ENCODE measurements at places on chromosomes 5 and 9.
A peak's percentile ranks its signal among the peaks of the same experiment; 100 is the strongest.

- no peak for DNase-seq
Observed at GRCh38 chr5:133353741-133354140, 258.6 kb downstream of the FSTL4 start.

- peak; percentile 18 for DNase-seq
Observed at GRCh38 chr9:128203707-128204551, 750 bp downstream of the DNM1 start.

DNA sequence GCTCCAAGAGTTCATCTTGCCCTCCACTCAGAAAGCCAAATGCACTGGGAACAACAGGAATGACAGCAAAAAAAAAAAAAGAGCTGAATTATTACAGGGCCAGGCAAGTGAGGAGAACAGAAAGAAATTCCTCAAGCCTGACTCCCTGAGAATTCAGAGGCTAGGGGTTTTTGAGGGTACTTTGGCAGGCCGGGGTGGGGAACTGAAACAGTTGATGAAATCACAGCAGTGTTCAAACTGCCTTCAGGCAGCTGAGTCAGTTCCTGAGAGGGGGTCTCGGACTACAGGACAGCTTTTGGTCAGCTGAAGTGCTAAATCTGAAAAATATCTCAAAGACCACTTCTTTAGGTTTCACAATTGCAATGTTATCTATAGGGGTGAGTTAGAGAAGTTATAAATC lies 419.4 kb downstream of the SEMA5A start:
- no peak for DNase-seq

DNA sequence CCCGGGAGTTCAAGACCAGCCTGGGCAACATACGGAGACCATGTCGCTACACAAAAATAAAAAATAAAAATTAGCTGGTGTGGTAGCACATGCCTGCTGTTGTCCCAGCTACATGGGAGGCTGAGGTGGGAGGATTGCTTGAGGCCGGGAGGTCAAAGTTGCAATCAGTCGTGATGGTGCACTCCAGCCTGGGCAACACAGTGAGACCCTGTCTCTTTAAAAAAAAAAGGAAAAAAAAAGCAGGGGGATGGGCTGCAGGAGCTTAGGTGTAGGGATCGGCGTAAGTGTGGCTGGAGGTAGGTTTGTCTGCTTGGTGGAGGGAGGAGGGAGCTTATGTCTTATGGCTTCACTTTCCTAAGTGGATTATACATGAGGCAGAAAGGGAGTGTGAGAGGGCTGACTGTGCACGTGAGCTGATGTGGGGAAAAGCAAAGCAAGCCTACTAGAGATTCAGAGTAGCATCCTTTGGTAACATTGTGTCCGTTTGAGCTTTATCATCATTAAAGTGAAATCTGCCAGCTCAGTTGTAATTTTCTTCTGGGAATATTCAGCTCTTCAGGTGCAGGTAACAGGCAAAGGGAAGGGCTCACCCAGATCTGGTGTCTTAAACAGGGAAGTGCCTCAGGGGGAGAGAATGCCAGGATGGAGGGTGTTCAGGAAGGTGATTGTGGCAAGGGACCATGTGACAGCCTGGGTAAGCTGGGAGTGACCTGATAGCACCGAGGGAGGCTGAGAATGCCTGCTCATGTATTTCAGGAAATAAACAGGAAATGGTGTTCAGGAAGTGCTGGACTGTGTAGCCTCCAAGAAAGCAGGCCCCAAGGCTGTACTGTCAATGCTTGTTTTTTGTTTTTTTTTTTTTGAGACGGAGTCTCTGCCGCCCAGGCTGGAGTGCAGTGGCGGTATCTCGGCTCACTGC lies 17.6 kb upstream of the SETX start:
- peak; percentile 13 for DNase-seq

DNA sequence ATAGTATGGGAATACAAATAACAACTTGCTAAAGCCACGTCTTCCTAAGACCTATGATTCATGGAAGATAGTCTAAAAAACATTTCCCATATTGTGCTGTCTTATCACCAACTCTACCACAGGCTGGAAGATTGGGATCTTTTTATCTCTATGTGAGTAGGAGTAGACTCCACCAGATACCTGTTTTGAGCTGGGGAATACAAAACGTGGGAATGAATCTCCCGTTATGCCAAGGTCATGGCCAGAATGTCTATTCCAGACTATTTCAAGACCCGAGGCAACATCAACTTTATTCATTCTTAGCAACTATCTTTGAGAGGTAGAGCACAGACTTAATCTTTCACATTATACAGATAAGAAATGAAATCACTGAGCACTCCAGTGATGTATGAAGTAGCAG lies 2350.9 kb upstream of the WWC1 start:
- DNase-seq, result no peak

DNA sequence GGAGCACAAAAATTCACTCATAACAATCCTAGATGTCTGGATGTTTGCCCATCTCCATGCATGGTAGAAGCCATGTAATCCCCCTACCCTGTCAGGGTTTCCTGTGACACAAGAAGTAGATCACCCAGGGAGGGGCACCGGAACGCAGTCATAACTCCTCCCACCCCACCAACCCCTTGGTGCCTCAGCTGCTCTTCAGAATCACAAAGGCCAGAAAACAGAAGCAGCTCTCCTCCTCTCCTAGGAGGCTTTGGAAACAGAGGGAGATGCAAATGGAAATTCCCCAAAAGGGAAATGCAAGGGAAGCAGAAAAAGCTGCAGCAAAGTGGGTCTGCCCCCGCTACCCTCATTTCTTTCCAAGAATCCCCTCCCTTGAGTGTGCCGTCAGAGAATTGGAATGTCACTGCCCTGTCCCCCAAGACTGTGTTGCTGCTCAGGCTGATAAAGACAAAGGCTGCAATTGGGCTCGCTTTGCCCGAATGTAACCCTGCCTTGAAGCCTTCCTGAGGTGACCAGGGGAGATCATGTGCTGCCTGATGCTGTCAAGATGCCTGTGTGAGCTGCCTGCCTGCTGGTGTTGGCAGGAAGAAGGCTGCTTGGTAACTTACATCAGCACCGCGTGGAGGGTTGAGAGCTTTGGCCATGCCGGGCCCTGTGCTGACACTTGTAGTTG lies 65.5 kb upstream of the ABCA1 start:
- peak; percentile 20 for DNase-seq

- no peak for DNase-seq
Observed at GRCh38 chr5:147578228-147579024, 68.6 kb upstream of the DPYSL3 start.

DNA sequence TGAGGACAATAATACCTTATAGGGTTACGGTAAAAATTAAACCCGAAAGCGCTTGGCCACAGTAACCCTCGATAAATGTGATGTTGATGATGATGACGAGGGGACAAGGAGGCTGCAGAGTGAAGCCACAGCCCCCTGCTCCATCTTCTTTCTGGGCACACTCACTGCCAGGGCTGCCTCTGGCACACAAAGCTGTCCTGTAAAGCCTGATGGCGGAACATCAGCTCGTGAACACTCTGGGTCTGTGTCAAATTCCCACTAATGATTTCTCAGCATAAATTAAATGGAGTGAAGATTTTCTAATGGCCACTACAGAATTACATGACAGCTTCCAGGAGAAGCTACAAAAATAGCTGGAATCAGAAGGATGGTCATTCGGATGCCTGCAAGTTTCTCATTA lies 142.2 kb downstream of the TTLL11 start:
- no peak for DNase-seq

GRCh38 chr5:139895647-139896046 lies 100.0 kb downstream of the PSD2 start:
- no peak for DNase-seq

- DNase-seq, result no peak
Observed at GRCh38 chr5:153480401-153480800, 10.1 kb upstream of the GRIA1 start.

GRCh38 chr9:129558551-129559505 lies 62.1 kb downstream of the C9orf50 start:
- DNase-seq, result no peak

- no peak for DNase-seq
Observed at GRCh38 chr5:85140471-85140870, 755.8 kb upstream of the EDIL3 start.

DNA sequence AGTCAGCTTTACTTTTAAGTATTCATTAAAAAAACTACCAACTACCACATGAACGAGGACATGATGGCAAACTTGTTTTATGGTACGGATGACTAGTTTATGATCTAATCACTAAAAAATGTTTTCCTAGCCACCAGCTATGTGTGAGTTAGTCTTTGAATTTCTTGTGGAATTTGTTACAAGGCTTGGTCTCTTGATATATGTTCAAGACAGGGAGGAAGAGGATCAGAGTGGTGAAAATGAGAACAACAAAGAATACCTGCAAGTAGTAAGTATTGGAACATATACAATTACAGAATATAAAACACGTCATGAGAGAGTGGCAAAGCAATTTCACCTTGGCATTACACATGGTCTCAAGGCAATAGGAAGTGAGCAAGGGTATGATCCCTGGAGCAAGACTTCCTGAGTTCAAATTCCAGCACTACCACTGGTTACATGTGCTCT lies 548.6 kb upstream of the TLE4 start:
- no peak for DNase-seq

DNA sequence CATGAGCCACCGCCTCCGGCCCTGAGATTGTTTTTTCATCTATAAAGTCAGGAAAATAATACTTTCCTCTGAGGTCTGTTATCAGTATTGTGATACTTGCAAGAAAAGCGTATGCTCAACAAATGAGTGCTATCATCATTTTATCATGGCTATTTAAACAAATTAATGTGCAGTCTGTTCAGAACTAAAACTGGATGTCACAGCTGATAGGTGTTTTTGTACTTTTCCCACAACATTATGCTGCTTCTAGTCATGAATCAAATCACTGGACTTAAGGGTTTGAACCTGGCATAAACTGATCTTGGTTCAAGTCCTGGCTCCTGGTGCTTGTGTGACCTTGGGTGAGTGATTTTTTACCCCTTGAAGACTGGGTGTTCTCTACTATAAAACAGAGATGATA lies 21.4 kb upstream of the PHF19 start:
- peak; percentile 20 for DNase-seq

DNA sequence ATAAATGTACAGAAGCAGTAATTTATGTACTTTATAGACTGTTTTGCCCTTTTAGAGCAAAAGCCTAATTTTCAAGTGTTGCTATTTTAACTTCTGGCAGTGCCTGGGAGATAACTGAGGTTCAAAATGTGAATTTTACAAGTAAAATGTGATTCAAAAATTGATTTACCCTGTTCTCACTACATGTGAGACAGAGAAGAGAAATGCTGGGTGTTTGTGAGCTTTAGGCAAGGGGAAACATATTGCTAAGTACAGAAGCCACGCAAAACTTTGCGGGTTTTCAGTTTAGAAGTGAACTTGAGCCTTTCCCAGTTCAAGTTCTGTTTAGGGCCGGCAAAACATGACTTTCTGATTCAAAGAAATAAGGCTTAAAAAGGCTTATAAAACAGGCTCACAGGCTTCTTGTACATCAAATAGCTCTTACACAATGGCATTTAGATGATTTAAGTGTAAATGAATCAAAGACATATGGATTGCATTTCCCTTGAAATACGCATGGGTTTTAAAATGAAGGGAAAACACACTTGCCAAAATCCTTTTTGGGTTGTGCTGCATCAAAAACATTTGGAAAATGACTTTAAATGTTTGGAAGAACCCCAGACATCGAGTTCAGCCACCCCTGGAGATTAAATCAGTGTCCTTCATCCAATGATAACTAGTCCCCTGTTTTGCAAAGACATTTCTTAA lies 370.8 kb upstream of the MEF2C start:
- no peak for DNase-seq

DNA sequence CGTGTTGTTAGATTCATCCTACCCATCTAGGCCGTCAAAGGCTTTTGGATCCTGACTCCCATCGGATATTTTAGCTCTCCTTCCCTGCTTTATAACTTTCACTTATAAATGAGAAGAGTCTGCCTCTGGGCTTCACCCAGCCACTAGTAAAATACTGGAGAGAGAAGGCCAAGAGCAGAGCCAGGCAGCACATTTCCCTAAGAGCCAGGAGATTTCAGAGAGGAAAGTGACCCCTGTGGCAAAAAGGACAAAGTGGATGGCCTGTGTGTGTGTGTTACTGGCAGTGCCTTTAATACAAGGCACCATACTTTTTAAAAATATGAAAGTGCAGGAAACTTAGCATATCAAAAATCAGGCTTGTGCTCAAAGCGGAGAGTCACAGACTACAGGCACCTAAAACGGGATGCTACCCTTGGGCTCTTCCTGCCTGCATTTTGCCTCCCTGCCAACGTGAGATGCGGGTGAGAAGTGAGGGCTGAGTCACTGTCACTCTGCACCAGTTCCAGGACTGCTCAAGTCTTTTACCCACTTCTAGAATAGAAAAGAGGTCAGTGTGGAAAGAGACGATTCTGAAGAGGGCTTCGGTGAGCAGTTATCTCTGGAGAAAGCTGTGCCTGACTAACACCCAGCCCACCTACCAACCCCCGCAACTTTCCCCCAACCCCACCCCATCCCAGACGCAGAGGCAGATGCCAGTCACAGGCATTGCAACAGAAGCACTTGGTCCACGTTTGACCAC lies 15.9 kb downstream of the NFIL3 start:
- DNase-seq, result no peak

DNA sequence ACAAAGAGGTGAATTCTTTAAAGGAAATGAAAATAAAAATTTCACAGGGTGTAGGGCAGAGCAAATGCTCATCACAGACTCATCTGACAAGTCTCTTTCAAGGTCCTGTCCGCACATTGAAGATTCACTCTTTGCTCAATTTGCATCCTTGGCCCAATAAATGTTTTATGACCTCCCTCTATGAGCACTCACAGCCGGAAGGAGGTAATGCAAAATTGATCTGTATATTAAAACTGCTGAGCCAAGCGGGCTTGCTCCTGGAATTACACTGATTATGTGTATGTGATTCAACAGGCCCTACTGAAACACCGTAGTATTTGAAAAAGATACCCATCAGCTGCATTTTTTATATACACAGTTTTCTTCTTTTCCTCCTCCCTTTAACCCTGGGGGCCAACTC lies 246.8 kb downstream of the IZUMO3 start:
- DNase-seq, result no peak

GRCh38 chr9:36800455-36800854 lies 227.8 kb downstream of the MELK start:
- DNase-seq, result no peak

GRCh38 chr5:146644831-146645230 lies 128.8 kb upstream of the GPR151 start:
- DNase-seq, result no peak

GRCh38 chr5:158967541-158967940 lies 132.2 kb downstream of the EBF1 start:
- DNase-seq, result no peak

DNA sequence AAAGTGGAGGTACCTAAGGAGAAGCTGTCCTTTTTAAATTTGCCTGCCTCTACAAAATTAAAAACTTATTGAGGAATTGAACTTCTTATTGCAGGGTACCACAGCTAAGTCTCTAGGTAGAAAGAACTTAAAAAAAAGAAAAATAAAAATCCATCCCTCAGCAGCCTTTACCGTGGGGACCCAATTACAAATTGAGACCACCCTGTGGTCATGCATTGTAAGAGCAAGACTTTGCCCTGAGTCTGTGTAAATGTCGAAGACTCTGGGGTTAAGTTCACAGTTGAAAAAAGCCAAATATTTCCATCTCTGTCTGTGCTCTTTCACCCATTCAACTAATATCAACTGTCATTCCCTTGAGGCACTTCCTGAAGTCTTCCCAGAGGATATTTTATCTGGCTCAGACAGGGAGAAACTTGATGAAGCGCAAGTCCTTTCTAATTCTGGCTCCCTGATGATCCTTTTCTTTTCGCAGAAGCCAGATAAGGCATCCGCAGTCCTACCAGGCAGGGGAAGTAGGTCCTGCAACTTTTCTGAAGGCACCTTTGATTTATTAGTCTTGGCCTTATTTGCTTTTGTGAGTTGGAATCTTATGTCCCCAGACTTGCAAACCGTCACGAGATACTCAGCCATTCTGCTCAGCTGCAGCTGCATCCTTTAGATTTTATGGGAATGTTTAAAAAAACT lies 323.8 kb upstream of the WWC1 start:
- no peak for DNase-seq

GRCh38 chr5:178298283-178298807 lies 65.7 kb upstream of the PHYKPL start:
- no peak for DNase-seq
